ENCODE measurements at places on chromosomes 13 and 19.
A peak's percentile ranks its signal among the peaks of the same experiment; 100 is the strongest.

DNA sequence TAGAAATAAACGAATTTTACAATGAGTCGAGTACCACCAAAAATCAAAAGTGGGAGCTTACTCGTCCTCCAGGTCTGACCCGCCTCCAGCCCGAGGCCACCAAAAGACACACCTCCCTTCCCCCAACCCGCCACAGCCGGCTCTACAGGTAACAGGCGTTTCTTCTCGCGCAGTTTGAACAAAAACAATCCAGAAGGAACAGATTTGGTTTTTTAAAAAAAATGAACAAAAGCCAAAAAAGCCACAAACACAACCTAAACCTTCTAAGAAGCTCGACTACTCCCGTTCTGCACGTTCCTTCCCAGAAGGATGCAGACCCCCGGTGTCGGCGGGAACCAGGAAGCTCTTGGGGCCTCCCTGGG lies 671 bp downstream of the ZDHHC20 start:
- peak; percentile 26 for DNase-seq

DNA sequence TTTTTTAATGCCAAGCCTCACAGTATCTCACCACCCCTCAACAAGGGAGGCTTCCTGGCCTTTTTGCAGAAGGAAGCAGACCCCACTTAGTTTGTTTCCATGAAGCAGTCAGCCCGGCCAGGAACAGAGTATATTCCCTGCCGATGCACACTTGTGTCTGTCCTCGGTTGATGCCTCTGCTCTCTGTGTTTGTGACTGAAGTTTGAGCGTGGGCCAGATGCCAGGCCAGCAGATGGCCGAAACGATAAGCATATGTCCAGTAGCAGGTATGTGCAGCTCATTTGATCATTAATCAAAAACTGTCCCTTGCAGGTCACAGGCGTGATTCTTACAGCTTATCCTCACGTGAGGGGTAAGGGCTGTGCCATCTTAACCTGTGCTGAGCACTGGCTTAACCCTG lies 144.0 kb downstream of the IRS2 start:
- no peak for DNase-seq

- DNase-seq, result no peak
These were observed 10.3 kb upstream of the STRN4 start for GRCh38 chr19:46756544-46756888.

GRCh38 chr13:106981051-106981450 lies 413.1 kb upstream of the ARGLU1 start:
- DNase-seq, result no peak

GRCh38 chr13:85148009-85148408 lies 651.2 kb downstream of the SLITRK6 start:
- no peak for DNase-seq

DNA sequence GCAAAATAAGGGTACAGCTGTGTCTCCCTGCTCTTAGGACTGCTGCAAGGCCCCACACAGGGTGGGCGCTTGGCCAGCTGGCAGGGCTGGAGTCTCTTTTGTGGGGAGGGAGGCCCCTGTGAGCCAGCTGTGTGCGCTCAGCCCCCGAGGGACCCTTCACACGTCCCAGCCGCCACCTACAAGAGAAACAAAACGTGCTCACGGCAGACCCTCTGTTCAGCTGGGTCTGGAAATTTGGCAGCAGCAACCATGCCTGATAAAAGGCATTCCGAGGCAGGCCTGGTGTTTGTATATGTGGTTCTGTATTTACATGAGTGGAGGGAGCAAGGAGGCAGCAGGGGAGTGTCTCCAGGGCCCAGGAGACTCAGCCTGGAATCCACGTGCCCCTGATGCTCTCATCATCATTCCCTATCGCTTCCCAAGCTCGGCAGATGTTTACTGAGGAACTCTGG lies 49.7 kb downstream of the CRTC1 start:
- DNase-seq, result no peak

GRCh38 chr19:1097810-1098176 lies 2.6 kb upstream of the POLR2E start:
- DNase-seq, result no peak

DNA sequence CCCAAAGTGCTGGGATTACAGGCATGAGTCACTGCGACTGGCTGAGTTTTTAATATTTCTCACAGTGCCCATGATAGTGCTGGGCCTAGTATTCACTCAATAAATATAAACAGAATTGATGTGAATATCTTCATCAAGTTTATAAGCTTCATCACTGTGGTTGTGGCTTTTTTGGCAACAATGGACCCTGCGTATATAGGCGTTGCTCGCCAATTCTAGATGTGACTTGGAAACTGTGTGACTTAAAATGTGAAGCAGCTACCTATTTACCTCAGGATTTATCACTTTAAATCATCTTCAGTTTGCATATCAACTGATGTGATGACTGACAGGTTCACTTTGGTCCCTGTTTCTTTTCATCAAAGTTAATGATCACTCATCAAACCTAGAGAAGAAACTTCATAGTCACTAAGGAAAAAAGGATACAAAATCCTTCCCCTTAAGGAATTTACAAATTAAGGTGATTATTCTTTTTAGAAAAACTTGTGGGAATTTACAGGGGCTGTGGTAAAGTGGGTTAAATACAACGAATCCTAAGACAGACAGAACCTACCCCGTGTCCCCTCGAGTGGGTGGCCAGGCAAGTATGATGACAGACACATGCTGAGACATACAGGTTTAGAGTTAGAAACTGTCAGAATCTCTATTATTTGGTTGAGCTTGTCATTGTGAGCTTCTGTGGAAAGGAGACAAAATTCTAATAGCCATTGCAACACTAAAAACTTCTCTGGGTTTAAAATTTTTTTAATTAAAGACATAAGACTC lies 101.3 kb downstream of the AKAP11 start:
- no peak for DNase-seq

GRCh38 chr19:54905803-54906511 lies at the start of gene NCR1:
Gene NCR1, plus strand, starts transcription at chr19:54906148. Its CDS starts 40 bp downstream, at chr19:54906188.
- DNase-seq, result no peak

DNA sequence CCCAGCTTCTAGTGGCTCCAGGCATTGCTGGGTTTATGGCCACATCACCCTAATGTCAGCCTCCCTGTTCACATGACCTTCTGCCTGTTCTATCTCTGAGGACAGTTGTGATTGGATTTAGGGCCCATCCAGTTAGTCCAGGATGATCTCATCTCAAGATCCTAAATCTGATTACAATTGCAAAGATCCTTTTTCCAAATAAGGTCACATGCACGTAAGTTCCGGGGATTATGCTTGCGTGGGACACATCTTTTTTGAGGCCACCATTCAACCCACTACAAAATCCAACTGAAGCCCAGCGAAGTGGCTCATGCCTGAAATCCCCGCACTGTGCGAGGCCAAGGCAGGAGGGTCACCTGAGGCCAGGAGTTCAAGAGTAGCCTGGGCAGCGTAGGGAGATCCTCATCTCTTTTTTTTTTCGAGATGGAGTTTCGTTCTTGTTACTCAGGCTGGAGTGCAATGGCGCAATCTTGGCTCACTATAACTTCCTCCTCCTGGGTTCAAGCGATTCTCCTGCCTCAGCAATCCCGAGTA lies 12.3 kb downstream of the PLD3 start:
- no peak for DNase-seq

DNA sequence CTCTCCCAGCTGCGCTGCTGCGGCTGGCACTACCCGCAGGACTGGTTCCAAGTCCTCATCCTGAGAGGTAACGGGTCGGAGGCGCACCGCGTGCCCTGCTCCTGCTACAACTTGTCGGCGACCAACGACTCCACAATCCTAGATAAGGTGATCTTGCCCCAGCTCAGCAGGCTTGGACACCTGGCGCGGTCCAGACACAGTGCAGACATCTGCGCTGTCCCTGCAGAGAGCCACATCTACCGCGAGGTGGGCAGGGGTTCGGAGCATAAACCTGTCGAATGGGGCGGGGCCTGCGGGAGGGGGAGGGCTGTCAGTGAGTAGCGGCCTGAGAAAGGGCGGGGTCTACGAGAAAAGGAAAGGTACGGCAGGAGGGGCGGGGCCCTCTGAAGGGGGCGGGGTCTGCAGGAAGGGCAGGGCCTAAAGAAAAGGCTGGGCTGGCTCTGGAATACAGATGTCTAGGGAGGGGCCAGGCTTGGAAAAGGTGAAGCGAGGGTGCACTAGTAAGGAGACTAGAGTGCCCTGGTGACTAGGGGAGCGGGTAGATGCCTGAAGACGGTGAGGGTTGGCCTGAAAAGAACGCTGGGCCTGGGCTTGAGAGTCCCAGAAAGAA lies 3.6 kb downstream of the CD37 start:
- DNase-seq, result no peak

DNA sequence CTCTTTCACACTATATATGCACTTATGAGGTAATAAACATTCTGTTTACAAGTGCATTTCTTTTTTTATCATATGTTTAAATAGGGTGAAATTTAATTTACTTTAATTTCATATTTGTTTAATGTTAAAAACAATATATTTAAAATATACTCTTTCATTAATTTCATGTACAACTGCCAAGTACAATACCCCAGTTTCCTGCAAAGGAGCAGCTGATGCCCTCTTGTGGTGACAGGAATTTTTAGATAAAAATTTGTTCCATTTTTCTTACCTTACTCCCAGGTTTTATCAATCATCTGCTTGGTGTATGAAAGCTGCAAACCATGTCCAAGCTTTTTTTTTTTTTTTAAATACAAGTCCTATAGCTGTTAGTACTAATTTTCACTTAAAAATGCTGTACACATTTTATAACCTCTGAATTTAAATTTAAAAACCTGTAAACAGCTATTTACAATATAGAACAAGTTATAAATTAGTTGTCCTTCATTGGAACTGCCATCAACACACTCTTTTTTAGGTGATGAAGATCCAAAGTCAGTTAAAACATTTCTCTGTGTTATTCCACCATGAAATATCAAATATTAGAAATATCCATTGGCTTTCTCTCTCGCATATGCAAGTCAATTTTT lies 4.9 kb downstream of the PCDH20 start:
- DNase-seq, result no peak

DNA sequence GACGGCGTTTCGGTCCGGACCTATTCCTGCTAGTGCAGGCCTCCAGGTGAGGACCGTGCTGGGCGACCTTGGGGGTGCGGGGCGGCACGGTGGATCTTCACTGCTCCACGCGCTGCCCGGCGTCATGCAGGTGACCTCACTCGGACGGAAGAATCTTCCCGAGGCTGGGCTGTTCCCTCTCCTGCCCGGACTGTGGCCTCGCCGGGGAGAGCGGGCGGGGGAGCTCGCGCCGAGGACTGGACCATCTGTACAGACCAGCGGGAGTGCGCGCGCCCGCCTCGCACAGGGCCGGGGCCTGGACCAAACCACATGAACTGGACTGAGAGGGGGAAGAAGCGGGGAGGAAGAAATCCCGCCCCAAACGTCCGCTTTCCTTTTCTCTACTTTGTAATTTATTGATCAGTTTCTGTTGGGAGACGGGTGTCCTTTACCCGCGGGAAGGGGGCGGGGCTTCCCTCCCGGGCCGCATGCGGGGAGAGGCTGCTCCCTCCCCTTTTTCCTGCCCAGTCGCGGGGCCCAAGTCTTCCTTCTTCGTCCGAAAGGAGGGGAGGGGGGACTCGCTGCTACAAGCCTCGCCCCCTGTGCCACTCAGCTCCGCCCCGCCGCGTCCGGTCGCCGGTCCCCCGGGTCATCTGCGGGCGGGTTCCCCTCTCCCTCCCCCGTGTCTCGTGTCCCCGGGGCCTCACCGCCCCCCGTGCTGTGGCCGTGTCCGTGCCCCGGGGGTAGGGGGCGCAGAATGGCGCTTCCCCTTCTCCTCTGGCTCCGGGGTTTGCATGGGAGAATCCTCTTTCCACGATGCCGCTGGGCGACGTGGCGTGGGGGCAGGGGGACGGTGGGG lies 4.9 kb downstream of the HRC start:
- no peak for DNase-seq

DNA sequence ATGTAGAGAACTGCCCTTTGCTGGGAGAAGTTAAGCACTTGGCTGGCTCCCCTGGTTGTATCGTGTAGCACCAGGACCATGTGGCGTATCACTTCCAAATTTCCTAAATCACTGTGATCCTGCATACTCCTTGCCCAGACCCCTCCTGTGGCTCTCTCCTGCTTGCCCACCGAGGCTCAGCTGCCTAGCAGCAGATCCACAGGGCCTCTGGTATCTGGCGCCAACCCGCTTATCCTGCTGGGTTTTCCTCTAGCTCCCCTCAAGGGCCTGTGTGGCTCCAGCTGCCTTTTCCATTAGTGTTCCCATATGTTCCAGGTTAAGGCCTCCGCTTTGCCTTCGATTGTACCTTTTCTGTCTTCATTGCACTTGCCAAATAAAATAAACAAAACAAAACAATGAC lies 16.5 kb downstream of the LRCH1 start:
- no peak for DNase-seq

DNA sequence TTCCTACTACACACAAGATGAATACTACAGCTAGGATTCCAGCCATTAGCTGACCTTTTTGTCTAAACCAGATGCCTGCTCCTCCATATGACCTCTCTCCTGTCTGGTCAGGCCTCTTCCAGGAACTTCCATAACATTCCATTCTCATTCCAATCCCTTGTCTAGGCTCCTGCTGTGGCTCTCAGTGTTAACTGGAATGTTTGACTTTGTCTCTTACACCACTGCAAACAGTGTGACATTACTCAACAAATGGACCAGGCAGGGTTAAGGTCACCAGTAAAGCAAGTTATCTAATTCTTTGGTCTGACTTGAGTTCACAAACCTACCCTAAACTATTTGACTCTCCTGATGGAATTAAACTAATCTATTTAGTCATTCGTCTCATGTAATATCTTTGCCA lies 2.1 kb upstream of the GPC6 start:
- DNase-seq, result no peak

GRCh38 chr13:34107806-34108205 lies 289.9 kb downstream of the RFC3 start:
- DNase-seq, result no peak

DNA sequence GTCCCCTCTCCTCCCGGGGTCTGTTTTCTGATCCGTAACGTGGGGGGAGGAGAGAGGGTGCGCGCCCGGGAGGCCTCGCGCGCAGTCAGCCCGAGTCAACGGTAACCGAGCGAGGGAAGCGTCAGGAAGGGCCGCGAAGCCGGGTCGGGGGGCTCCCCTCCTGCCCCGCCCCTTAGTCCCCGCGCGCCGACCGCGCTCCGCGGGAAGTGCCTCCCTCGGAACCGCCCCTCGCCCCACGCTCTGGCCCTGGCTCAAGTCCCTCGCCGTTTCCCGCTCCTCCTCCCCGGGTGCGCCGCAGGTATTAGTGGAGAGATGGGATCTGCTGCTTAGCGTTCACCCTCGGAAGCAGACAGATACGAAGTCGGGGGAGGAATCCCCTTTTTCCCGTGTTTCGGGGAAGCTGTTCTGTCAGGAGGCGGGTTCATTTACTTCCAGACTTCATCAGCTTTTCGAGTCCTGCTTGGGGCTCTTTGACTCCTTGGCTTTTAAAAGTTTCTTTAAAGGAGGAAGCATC lies 770 bp downstream of the HNRNPM start:
- DNase-seq, result peak; percentile 25

GRCh38 chr13:81051873-81052272 lies 710.9 kb upstream of the SPRY2 start:
- no peak for DNase-seq

Measured in activated effector memory CD4-positive, alpha-beta T cell treated with Interleukin-2 at 50 U/mL for 16 hours (primary cell).